ENCODE measurements at places on chromosomes 1 and 21.

DNA sequence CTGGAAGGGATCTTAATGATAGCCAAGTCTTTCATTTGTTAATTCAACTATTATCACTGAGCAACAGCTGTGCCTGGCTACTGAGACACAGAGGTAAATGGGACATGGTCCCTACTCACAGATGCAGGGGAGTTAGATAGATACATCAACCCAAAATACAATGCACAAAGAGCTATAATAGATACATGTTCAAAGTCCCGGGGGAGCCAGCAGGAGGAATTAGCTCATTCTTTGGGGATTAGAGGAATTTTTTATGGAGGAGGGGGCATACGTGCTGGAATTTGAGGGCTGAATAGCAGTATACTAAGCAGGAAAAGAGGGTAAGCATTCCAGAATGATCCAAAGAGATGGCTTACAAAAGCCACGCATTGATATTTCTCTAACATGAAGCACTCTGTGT lies 34.6 kb downstream of the C8B start:
- DNase-seq: peak; percentile 63

DNA sequence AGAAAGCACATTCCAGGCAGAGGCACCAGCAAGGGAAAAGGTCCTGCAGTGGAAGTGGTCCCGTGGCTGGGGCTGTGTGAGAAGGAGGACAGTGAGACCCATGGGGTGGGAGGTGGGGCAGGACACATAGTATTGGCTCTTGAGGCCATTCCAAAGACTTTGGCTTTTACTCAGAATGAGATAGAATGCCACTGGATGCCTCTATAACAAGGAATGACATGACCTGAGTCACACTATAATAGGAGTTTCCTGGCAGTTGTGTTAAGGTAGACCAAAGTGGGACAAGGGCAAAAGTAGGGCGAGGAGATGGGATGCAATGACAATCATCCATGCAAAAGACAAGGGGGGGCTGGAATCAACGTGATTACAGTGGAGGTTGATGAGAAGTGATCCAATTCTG lies 24.7 kb upstream of the LAMC2 start:
- peak; percentile 39 for DNase-seq

DNA sequence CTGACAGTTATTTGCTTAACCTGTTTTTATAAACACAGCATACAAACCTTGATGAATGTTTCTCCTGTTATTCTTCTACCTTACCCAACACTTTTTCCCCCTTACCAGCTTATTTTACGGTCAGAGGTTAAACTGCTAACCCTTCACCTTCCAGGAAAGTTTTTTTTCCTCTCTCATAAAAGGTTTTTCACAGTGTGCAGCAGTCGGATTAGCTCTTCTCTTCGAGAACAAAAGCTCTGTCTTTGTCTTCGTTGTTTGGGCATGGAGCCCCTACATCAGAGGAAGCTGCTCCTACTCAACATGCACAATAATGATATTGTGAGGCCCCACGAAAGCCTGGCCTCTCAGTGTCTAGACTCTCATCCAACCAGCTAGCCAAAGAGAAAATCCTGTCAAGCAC lies 42.0 kb downstream of the DENND1B start:
- DNase-seq: no peak

- peak; percentile 93 for DNase-seq
Measured at GRCh38 chr1:92934395-92935378, 26.6 kb downstream of the DIPK1A start.

- no peak for DNase-seq
Measured at GRCh38 chr1:78113156-78113916, 67.6 kb downstream of the GIPC2 start.

DNA sequence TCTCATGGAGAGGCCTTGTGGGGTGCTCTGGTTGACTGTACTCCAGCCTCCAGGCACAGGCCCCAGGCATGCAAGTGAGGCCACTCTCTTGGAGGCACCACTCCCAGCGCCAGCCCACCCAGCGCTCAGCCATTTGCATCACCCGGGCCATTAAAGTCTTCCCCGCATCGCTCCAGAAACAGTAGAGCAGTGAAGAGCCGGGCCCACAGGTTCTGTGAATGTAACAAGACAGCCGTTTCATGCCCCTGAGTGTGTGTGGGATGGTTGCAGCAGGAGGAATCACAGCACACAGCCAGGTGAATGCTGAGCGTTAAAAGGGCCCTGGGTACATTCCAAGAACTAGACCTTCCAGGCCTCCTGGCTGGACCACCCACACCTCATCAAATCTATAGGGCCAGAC lies 19.0 kb upstream of the CD2 start:
- DNase-seq: no peak

DNA sequence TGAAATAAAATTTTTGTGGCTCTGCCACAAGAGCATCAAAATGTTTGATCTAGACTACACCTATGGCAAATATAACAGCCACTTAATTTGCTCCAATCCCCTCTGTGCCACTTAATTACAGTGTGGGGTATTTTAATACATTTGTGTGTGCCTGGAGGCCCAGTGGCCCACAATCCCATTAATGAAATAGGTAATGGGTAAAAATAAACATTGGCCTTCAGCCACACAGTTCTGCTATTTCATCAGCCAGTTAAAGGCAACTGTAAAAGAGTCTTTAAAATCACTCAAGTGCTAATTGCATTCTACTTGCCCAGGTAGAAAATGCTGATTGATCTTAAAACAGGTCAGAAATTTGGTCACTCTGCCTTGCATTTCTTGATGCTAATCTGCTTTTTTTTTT lies 151.6 kb upstream of the UBE2U start:
- no peak for DNase-seq

DNA sequence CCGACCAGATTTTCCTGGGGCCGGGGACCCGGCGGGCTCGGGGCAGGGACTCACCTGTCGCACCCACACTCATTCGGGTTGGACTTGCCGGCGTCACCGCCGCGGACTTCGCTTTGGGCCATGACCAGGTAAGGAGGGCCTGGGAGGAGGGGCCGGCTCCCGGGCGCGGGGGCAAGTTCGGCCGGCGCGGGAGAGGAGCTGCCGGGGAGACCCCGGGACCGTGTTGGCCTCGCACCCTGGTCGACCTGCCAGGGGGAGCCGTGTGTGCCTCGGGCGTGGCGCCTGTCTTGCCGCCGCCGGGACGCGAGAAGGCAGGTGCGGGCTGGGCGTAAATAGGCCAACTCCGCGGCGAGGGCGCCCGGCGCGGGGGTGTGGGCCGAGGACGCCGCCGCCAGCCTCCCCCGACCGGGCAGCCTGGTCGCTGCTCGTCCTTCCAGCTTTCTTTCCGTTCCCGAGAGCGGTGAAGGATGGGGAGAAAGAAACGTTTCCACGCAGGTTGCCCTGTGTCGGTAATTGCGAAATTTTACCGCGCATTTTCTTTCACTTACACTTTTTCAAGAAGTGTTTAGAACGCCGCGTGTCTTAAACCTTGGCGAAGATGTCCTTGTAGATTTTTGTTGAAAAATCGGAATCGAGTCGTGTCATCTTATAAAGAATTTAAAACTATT lies 558 bp downstream of the USP1 start:
- DNase-seq: no peak

DNA sequence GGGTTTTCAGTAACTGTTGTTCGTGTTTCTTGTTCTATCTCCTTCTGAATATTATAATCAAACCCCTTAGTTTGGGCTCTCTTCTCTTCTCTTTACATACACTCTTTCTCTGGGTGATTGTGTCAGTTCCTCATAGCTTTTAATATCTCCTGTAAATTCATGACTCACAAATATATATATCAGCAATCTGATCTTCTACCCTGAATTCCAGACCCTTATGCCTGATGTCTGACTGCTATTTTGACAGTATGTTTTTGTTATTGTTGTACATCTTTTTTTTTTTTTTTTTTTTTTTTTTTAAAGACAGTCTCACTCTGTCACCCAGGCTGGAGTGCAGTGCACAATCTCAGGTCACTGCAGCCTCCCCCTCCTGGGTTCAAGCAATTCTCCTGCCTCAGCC lies 70.8 kb upstream of the MPC2 start:
- no peak for DNase-seq

- no peak for DNase-seq
Measured at GRCh38 chr1:8976338-8976737, 30.7 kb downstream of the CA6 start.

DNA sequence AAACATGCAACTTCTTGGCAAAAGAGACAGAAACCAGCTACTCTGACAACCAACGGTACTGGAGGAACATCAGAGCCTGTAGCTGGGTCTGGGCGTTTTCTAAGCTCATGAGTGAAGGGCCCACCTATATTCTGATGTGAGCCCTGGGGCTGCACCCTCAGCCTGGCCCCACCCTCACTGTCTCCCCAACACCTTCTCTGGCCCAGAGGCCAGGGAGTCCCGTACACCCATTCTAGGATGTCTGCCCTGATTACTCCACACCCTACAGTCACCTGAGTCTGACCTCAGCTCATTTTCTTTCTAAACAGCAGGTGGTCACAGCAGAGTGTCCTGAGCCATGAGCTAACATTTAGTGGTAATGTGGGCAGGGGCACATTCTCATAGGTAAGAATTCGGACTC lies 439.2 kb downstream of the MATN1 start:
- no peak for DNase-seq

- DNase-seq: peak; percentile 37
Measured at GRCh38 chr1:231940701-231941100, 314.1 kb downstream of the DISC1 start.

GRCh38 chr21:35142036-35142815 lies 93.1 kb upstream of the RUNX1 start:
- DNase-seq: no peak

DNA sequence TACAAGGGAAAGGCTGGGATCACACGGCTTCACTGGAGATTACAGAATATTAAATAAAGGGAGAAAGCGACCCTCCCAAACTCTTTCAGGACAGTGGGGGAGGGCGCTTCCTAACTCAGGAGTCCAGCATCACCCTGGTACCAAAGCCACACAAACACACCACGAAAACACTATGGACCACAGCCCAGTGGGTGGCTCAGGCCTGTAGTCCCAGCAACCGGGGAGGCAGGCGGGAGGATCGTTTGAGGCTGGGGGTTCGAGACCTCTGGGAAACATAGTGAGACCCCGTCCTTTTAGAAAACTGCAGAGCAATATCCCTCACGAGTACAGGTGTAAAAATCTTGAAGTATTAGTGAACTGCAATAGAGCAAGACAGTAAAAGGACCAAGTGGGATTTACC lies 16.0 kb downstream of the TRIM11 start:
- no peak for DNase-seq

DNA sequence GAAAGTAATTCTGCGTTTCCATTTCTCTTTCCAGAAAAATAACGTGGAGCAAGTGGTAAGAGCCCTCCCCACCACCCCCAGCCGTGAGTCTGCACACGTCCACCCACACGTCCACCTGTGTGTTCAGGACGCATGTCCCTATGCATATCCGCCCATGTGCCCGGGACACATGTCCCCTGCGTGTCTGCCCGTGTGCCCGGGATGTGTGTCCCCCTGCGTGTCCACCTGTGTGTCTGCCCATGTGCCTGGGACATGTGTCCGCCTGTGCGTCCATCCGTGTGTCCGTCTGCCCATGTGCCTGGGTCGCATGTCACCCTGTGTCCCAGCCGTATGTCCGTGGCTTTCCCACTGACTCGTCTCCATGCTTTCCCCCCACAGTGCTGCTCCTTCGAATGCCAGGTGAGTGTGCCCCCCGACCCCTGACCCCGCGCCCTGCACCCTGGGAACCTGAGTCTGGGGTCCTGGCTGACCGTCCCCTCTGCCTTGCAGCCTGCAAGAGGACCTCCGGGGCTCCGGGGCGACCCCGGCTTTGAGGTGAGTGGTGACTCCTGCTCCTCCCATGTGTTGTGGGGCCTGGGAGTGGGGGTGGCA lies 5.6 kb downstream of the COL6A1 start:
- no peak for DNase-seq

GRCh38 chr21:35203093-35203977 lies 154.2 kb upstream of the RUNX1 start:
- peak; percentile 88 for DNase-seq

GRCh38 chr1:40773748-40774265 lies 9.8 kb upstream of the KCNQ4 start:
- no peak for DNase-seq

GRCh38 chr1:151003180-151003579 lies 3.5 kb downstream of the MINDY1 start:
- DNase-seq: no peak

- DNase-seq: no peak
Measured at GRCh38 chr1:191125950-191126349, 648.3 kb upstream of the BRINP3 start.

GRCh38 chr1:59375321-59376220 lies 78.7 kb downstream of the FGGY start:
- DNase-seq: peak; percentile 100

GRCh38 chr1:184449916-184450315 lies 63.1 kb downstream of the C1orf21 start:
- no peak for DNase-seq

DNA sequence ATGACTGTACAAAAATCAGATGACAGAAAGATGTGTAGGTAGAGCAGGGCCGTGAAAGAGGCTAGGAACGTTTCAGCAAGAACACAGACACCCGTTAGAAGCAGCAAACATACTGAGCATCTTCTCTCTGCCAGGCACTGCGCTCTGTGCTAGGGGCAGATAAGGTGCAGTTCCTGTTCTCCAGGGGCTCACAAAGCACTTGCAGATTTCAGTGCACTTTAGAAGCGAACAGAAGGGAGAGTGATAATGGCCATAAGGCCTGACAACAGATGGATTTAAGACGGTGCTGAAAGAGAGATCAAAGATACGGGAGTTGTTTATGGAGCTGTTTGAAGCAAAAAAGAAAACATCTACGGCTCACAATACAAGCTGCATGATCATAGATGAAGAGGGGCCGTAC lies 200.3 kb upstream of the FOXD3 start:
- no peak for DNase-seq

GRCh38 chr21:43825936-43826622 lies 36.7 kb downstream of the RRP1 start:
- DNase-seq: no peak

GRCh38 chr1:17507915-17508314 lies 31.6 kb upstream of the ARHGEF10L start:
- no peak for DNase-seq

DNA sequence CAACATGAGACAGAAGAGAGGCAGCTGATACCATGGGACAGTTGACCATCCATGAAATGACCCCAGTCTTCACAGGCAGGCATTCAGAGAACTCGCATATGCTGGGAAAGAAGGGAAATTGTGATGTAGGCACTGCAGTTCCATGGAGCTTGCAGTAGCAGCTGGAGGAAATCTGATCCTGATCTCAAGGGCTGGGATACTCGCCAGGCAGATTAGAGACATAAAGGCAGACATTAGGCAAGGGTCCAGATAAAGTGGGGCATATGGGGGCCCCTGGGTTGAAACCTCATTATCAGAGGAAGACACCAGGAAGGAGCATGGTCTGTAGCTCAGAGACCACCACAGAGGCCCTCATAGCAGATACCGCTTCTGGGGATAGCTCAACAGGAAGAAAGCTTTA lies 48.7 kb upstream of the TNR start:
- no peak for DNase-seq
